Motor neuron (in vitro differentiated cells): ENCODE measurements at places on chromosomes 5 and 9. TPM values are rescaled to one million over a fixed set of nuclear protein-coding genes. Genes with fewer than 3 reads are reported as not detected.

DNA sequence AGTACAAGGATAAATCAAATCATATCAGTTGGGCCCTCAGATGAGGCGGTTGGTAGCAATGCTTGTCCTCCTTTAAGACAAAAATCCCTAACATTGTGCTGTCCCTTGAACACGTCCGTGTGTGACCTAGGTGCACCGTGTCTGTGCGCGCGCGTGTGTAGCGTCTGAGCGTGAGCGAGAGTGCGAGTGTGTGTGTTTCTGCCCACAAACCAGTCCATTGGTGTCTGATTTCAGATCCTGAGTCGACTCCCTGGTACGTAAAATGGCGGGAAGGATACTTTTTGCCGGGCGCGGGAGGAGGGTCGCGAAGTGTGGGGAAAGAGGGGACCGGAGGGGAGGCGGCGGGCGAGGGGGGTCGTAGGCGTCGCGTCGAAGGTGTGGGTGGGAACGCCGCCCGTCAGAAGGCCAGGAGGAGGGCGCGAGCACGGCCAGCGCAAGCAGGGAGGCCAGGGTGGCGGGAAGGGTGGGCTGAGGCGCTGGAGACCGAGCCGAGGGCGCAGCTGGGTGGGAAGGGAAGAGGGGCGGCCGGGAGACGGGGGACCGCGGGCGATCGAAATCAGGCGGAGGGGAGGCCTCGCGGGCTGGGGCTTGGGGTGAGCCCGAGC, 8.9 kb downstream of the OTP start:
- ATAC-seq, result peak; percentile 32

DNA sequence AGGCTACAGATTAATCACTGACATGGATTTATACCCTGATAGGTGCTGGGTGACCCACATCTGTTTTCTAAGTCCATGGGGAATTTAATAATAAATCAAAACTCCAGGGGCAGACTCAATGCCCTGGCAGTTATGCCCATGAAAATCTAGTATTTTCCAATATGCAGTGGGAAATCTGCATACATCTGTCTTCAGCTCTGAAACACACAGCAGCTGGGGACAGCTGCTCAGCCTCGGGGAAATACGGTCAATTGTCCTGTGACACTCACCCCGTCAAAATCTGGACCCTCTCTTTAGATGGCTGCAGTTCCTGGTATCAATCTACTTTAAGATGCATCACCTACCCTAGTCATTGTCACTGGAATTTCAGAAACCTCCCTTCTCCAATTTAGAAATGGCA, 12.7 kb upstream of the C1QTNF3 start:
- ATAC-seq, result peak; percentile 47

DNA sequence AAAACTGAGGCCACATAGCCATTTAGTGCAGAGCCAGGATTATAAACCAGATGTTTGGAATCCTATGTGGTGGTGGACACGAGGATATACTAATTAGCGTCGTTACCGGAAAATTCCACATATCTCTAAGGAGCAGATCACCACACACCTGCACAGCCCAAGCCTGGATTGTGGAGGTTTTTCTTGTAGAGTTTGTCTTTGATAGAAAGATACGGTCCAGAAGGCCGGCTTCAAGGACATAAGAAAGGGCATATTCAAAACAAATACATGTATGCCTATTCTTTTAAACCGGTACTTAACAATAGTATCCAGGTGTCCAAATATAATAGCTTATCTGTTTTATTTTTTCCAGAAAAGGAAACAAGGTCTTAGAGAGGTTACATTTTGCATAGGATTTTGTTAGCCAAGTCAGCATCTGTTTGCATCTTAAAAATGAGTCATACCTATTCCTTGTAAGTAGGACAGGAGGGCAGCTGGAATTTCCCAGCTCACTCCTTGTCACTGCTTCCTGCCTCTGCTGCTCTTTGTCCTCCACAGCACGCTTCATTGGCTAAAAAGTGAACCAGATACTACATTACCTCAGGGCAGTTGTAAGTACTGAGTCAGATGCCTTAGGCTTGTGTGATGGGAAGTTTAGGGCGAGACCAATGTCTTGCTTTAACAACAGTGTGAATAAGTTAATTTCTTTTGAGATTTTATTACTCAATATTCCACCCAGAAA, 3.6 kb downstream of the TMC1 start:
- ATAC-seq, result peak; percentile 84

- no peak for ATAC-seq
These were observed 232.8 kb downstream of the PDE4D start for GRCh38 chr5:59660737-59661136.

GRCh38 chr5:154697371-154697770, 57.8 kb upstream of the LARP1 start:
- ATAC-seq, result no peak

- ATAC-seq, result no peak
These were observed 7.6 kb upstream of the PRUNE2 start for GRCh38 chr9:76913467-76913866.

- ATAC-seq, result no peak
These were observed 20.2 kb downstream of the GRAMD2B start for GRCh38 chr5:126443374-126443851.

GRCh38 chr9:114972510-114973136, 42.2 kb upstream of the TNFSF8 start:
- ATAC-seq, result no peak

GRCh38 chr5:168788107-168788506, 208.9 kb upstream of the PANK3 start:
- ATAC-seq, result no peak

DNA sequence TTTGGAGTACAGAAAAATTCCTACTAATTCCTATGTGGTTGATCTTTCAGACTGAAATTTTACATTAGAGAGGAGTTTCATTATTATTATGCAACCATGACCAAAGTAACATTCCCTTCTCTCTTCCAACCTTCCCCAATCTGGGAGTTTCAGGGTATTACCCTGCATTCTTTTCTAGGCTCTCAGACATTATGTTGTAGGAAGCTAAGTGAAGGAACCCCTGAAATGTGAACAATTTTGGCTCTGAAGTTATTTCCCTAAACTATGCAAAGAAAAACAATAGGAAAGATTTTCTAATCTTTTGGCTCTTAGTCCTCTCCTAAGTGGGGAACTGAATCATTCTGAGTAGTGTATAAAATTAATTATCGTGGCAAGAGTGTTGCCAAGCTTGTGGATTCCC, 63.3 kb upstream of the ZFAND5 start:
- no peak for ATAC-seq

- no peak for ATAC-seq
These were observed 12.5 kb downstream of the ZNF354B start for GRCh38 chr5:178872302-178872701.

DNA sequence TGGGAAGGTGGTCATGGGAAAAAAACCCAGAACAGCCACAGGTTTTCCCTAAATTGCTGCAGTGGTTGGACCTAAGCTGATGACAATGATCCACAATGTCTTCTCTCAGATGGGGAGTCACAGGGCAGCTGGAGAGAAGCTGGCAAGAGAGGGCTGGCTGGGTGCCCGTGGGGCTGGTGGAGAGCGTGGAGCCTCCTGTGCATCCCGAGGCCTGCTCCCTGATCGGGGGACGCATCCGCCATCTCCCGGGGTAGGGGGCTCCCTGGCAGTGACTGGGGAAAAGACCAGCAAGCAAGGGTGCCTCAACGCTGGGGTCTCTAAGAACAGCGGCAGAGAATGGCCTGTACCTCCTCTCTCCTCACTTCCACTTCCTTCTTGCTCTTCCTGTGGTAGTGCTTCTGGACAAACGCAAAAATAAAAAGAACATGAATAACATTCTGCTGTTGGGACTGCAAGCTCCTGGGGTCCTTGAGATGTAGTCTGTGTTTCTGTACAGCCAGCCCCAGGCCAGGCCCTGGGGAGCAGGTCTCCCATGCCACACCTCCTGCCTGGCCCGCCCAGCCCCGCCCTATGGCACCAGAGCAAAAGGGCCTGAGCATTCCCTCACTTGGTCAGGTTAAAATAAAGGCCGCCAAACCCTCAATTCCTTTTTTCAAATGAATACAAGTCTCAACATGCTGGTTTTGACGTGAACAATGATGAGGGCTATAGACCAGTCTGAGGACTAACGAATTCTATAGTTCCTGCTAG, 7.0 kb upstream of the MRNIP start:
- ATAC-seq, result no peak

DNA sequence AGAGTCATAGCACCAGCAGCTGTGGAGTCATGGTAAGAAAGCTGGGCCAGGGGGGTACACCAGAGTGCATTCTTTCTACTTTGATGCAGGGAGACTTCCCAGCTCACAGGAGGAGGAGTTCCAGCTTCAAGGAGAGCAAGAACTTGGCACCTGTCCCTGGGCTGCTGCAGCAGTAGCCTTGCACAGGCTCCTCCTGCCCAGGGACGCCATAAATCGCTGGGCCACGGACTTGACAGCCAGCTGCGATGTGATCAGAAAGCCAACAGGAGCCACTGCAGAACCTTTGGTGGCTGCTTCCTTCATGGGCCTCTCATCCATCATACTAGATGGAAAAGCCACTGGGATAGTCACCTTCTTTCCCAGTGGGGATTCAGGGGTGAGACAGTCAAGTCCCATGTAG, 234.7 kb downstream of the NMUR2 start:
- ATAC-seq, result peak; percentile 99

GRCh38 chr9:3887221-3887653, 361.4 kb upstream of the RFX3 start:
- ATAC-seq, result peak; percentile 93

DNA sequence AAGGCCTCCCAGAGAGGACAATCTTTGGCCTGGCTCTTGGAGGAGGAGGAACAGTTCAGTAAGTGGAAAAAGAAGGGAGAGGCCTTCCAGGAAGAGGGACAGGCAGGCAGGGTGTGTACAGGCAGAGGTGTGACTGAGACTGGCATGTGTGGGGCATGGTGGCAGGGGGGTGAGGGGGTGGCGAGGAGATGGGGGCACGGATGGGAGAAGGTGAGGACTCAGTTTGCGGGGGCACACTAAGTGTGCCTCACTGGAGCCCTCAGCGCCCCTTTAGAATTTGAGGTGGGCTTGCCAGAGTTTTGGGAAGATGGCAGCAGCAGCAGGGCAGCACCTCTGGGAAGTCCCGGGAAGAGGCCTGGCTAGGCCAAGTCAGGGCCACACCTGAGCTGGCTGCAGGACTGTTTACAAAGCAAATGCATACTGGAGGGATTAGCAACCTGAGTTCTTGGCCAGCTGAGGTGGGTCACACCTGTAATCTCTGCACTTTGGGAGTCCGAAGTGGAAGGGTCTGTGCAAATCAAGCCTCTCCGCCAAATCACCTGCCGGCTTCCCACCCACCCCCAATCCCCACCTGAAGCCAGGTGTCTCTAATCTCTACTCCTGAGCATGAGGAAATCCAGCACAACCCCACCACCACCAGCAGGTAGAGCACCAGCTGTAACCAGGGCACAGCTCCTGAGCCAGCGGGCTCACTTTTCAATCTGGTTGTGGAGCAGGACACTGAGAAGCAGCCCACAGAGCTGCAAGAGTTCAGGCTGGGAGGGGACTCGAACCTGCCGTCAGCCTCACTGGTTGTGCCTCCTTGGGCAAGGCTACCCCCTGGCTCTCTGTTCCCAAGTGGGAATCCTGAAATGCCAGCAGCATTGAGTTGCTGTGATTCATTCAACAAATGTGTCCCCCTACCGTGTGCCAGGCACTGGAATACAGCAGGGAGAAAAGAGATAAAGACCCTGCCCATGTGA, 10.2 kb upstream of the GABRP start:
- no peak for ATAC-seq

DNA sequence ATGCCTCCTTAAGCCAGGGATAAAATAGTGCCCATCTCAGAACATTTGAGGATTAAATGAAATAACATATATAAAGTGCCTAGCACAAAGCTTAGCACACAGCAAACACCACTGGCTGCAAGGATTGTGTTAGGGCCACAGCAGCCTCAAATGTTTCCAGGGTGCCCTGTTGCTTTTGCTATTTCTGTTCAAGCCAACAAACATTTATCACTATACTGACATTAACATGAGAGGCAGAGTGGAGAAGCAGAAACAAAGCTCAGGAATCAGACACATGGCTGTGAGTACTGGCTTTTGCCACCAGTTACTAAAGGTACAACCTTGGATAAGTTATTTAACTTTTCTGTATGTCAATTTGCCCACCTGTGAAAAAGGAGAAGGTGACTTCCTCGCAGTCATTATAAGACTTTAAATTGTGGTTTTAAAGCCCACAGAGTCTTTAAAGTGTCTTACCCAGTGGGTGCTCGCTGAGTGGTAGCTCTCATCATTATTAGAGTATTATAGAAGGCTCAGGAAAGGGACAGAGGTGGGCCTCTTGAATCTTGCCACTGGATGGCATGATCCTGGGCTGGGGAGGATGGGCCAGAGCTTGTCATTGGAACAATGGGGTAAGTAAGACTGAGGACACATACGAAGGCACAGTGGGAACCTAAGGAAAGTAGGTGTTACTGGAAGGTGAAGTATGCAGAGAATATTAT, 98.2 kb downstream of the MARCHF3 start:
- peak; percentile 37 for ATAC-seq

- ATAC-seq, result peak; percentile 40
These were observed 29.9 kb upstream of the C7 start for GRCh38 chr5:40879163-40879942.

DNA sequence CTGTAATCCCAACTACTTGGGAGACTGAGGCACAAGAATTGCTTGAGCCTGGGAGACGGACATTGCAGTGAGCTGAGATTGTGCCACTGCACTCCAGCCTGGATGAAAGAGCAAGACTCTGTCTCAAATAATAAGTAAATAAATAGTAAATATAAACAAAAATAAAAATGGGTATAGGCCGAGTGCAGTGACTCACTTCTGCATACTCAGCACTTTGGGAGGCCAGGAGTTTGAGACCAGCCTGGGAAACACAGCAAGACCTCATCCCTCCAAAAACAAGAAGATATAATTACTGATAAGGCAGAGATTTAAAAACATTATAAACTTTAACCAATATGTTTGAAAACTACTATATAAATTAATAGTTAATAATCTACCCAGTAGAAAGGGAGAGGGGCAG, 37.8 kb upstream of the SUSD1 start:
- no peak for ATAC-seq

GRCh38 chr9:116002624-116003023, 151.0 kb upstream of the PAPPA start:
- no peak for ATAC-seq

DNA sequence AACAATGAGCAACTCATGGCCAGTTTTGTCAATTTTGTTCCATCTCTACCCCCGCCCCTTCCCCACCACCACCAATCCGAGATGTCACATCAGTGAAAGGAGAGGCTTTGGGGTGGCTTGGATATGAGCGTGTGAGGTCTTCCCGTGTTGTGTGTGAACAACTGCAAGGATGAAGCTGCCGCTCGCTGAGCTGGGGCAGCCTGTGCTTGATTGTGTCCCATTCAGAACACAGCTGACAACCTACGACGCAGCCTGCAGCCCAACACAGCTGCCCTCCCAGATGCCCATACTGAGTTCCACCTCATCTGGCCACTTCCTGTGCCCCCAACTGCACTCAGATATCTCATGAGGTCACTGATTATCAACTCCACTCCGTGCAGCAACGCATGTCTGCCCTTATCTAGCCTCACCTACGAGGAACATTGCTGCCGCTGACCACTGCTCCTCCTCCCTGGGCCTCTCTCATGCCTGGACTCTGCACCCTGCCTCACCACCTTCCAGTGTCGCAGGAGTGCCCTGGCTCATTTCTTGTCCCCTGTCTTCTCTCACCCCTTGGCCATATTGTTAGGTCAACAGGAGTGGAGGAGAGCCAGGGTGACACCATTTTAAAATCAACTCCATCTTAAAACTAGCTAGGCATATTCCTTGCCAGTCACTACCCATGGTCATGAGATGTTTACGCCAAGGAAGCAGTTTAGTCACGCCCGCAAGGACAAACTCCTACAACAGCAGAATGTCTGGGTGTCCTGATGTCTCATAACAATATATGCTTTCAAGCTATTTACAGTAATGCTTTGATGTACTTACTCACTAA, 7.3 kb upstream of the IL4 start:
- ATAC-seq, result no peak

Gene ERCC6L2
- 41.4 and 48.9 TPM in 2 replicates for total RNA-seq

Gene SLC36A3
- total RNA-seq, result 0.10 and 0.23 TPM in 2 replicates

Gene PARP8
- total RNA-seq, result 19.6 and 26.2 TPM in 2 replicates

Gene TEX48
- total RNA-seq, result not detected in 2 replicates

Gene PCDHB2
- 4.5 and 9.0 TPM in 2 replicates for total RNA-seq
